ENCODE measurements at places on chromosomes 1 and 21.

- DNase-seq = no peak
Observed at GRCh38 chr1:109498161-109498801, 4.4 kb downstream of the CYB561D1 start.

GRCh38 chr1:93180723-93181613, at the start of gene CCDC18:
TSS of gene CCDC18 (plus strand) at chr1:93180724. CDS start at chr1:93183362, 2,638 bp downstream.
- DNase-seq = peak; percentile 62

- DNase-seq = no peak
Observed at GRCh38 chr1:236451796-236452373, 57.8 kb downstream of the EDARADD start.

DNA sequence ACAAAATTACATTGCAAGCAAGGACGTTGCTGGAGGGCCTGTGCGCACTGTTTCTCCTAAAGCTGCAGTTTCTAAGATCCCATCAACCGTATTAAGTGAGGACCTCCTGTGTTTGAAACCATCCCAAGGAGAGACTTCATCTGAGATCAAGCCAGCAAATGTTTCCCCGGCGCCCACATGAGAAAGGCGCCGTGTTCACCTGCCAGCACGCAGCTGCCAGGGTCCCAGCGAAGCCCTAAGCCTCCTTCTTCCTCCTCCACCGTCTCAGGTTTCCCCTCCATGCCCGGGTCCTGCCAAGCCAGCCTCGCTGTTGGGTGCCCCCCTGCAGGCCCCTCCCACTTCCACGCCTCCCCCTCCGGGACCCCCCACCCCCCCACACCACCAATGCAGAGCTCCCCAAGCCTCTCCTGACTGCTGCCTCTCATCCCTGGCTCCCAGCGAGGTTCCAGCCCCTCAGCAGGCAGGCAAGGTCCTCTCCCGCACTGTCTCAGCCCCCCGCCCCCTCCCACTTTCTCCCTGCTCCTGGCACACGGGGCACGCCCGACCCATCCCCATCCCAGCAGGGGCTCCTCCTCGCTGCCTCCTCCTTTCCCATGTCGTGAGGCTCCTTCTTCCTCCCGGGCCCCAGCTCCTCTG, 8.6 kb upstream of the TFF1 start:
- DNase-seq = no peak

- DNase-seq = no peak
Observed at GRCh38 chr21:46413365-46413696, 45.4 kb upstream of the DIP2A start.

DNA sequence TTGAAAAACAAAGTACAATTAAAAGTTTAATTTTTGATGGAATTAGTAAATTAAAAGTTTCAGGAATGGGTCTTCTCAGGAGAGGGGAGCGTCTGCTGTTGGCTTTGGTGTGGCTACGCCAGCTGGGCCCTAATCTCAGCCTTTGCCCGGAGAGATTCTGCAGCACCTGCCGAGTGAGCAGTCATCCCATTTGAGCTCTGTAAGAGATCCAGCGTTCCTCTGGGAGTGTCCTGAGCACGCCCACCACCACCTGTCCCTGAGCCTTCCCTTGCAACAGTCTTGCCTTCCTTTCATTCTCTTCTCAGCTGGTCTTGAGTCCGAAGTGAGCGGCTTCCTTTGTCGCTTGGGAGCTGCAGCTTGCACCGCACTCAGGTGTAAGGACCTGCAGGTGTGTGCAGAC, 263.1 kb downstream of the CAMTA1 start:
- DNase-seq = no peak

DNA sequence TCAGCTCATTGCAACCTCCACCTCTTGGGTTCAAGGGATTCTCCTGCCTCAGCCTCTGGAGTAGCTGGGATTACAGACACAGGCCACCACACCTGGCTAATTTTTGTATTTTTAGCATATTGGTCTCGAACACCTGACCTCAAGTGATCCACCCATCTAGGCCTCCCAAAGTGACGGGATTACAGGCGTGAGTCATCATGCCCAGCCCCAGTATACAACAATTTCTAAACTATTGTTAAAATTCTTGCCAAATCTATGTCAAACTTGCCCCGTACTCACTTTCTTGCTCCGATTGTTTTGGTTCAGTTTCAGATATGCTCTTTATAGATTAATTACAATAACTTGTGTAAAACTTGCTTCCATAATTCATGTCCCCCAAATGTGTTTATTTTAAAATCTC, 4.1 kb downstream of the RGS18 start:
- DNase-seq = no peak

DNA sequence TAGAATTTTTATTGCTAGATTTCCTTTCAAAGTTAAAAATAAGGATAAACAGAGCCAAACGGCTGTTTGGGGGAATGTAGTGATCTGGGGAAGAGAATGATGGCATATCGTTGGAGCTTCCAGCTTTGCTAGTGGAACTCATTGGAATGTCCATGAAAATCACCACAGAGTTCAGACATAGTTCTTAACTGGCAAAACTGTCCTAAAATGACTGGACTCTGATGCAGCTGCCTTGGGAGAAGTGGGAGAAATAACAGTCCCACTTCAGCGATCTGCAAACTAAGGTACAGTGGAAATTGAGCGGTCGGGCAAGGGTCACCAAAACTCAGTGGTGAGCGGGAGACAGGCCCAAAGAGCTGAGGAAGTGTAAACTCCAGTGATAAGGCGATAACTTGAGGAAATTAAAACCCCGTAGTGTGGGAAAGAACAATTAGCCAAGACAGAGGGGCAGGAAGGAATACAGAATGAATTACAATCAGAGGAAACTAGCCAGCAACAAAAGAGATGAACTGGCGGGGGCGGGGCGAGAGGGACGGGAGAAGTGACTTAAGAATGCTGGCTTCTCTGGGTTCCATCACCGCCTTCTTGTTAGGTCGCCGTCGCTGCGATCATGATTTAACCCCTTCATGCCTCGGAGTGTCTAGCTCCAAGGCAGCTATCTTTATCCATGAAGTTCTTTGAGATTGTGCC, 89.8 kb upstream of the ARHGAP29 start:
- DNase-seq = no peak

DNA sequence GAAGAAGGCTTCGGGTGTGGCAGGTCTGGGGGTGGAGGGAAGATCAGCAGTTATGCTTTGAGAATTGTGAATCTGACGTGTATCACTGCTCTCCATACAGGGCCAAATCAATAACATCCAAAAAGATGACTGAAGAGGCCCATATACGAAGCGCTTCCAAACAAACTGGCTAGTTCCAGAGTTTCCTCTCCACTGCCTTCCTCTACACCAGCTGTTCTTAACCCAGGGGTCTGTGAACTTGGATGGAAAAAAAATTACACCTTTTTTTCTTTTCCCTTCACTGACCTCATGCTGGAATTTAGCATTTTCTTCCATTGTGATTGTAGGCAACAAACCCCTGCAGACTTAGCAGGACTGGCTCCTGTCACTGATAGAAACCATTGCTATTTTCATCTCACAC, 77.1 kb upstream of the NBL1 start:
- DNase-seq = no peak

DNA sequence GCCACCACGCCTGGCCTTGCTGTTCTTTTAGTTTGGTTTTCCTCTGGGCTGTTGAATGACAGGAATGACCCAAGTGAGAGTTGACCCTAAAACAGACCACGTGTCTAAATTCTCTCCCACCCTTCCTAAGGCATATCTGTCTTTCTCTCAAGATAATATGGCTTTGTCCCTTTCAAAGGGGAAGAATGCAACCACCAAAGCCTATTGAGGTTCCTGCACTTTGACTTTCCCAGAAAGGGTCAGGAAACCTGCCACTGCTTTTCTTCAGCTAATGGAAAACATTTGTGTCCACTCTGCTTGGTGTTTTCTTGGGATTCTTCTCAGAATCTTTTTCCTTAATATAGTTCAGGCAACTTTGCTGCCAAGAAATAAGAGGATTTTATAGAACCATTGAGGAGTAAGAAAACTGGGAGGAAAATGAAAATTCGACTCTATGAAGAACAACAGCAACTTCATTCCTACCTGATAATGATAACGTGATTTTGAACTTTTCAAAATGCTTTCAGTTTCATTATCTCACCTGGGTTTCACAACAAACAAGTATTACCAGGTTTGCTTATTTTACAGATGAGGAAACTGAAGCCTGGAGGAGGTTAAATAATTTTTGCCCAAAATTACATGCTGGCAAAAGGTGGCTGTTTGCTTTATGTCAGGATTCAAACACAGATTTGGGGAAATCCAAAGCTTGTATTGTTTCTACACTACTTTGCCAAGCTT, 6.9 kb downstream of the PLPP3 start:
- DNase-seq = no peak

DNA sequence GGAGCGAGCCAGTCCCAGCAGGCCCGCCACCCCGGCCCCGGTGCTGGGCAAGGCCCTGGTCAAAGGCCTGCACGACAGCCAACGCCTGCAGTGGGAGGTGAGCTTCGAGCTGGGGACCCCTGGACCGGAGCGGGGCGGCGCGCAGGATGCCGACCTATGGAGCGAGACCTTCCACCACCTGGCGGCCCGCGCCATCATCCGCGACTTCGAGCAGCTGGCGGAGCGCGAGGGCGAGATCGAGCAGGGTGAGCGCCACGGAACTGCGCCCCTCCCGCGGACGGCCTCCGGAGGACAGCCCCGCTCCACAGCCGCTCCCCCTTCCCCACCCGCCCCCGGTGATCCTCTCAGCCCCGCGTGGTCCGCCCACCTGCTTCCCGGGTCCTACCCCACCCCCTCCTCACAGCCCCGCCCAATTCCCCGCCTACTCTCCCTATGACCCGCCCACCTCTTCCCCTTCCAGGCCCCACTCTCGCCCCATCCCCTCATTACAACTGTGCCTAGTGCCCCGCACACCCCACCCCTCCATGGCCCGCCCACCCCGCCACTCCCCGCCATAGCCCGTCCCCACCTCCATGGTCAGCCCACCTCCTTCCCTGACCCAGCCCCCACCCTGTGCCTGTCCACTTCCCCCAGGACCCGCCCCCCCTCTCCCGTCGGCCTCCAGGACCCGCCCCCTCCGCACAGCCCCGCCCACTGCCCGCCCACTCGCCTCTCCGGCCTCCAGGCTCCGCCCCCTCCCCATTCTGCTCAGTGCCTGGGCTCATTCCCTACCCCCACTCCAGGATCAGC, 52.7 kb downstream of the VWA5B1 start:
- no peak for DNase-seq

GRCh38 chr1:151635479-151636072, 23.7 kb downstream of the SNX27 start:
- DNase-seq = no peak

DNA sequence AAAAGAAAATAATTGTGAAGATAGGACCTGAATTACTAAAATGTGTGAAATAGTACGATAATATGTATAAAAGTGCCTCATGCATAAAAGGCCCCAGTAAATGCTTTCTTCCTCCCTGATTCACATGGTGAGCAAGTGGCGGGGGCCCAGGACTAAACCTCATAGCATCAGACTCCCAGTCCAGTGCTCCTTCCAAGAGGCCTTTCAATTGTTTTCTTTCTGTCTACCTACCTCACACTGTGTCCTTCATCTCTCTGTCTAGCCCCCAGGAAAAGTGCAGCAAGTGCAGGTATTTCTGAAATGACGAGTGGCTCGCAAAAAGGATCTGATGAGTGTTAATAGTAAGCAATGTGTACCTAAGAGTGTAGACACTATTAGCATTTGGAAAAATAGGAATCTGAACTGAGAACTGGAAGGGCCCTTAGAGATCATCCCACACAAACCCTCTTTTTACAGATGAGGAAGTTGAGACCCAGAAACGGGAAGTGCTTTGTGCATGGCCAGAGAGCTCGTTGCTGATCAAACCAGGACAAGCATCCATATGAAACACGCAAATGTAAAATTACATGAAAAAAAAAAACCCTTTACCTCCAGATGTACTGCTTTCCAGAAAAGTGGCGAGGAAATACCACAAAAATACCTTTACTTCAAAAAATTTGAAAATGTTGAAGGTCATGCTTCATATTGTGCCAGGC, 118.2 kb upstream of the HOOK1 start:
- DNase-seq = peak; percentile 54

DNA sequence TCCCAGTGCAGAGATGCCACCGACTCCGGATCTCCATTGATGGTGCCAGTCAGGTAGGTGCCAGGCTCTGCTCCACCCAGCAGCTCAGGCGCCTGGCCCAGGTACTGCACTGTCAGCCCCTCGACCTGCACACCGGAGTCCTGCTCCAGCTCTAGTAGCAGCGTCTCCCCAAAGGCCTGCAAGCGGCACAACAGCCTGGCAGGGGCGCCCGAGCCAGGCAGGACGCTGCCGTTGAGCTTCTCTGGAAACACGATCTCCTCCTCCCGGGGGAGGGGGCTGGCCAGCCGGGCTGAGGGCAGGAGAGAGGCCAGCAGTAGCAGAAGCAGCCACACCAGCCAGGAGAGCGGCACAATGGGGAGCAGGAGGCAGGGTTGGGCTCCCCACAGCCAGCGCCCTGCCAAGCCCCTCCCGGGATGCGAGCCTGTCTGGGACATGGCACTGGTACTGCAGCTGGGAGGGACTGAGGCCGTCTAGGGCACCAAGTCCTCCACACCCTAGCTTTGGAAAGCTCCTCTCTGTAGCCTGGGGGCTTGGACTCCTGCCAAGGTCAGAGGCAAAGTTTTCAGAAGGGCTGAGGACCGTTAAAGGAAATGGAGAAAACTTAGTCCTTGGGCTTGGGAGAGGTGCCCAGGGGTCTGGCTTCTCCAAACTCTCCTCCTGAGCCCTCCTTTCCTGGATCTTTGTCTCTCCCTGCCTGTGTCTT, 509 bp downstream of the ADAMTS4 start:
- no peak for DNase-seq

DNA sequence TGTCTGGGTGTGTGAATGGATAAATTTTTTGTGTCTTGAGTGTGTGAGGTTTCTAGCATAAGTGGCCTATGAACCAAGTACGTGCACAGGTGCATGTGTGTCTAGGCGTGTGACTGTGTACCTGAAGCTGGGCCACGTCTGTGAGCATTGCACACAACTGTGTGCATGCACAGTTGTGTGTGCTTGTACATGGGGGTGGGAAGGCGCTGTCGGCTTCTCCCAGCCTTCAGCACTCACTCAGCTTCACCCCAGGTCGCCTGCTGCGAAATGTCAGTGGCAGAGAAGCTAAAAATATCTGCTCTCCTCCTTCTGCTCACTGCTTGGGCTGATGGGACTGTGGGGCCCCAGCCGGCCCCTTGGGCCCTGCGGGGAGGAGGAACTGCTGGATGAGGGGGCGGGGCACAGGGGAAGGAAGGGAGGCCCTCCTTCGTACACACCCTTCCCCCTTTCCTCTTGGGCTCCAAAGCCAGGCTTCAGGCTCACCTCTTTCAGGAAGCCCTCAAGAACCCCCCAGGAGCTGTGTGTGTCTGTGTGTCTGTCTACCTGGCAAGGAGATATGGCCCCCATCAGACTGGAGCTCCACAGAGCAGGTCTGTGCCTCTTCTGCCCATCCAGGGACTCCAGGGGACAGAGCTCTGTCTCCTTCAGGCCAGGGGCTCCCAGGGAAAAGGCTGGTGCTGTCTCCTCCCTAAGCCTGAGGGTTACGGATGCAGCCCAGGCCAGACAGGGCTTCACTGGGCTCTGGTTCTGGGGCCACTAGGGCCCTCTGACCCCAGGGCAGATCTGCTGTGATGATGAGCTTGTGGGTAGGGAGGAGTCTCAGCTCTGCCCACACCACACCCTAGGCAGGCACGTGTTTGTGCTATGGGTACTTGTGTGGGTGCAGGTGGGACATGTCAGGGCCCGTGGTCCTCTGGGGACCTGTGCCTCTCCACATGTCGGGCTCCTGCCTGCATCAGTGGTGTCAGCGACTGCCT, 35.6 kb upstream of the WASF2 start:
- peak; percentile 88 for DNase-seq
